COR-L47 (cell line): ENCODE measurements at places on chromosomes 2 and 18.

GRCh38 chr2:102140377-102140776 lies 2.2 kb upstream of the IL1R1 start:
- no peak for DNase-seq

DNA sequence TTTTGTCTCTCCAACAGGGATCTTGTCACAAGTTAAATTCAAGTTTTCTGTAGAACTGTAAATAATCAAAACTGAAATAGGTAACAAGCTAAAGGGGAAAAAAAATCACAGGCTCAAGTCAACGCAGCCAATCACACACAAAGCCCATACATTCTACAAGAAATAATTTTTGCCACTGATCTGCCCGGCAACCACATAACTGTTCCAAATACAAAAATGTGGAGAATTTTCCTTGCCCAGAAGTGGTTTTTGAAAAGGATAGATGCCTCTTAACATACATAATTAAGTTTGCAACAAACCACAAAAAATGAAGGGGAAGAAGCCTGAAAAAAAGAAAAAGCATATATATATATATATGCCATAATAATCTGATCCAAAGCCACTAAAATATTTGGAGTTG lies 60.3 kb downstream of the FARSB start:
- DNase-seq, result no peak

DNA sequence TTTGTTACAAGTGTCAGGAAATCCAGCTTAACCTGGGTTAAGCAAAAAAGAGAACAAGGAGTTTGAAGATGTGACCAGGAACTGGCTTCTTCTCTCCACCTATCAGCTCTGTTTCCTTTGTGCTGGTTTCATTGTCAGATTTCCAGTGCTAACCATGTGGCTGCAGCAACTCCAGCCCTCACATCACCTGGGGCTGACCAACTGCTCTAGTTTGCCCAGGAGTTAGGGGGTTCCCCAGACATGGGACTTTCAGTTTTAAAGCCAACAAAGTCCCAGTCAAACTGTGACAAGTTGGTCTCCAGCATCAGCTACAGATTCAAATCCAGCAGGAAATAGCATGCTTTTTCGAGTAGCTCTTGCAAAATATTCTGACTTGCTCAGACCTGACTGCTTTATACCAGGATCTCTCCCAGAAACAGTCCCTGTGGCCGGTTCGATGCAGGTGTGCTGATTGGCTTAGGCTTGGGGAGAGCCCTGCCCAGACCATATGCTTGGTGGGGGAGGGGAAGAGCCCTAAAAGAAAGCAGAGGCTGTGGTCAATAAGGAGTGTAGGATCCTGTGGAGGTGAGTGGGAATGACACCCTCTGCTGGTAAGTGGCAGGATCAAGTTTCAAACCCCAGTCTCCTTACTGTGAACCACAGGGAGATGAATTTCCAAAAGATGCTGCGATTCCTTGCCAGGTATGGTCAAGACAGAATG lies 49.5 kb downstream of the KCNE4 start:
- no peak for DNase-seq

DNA sequence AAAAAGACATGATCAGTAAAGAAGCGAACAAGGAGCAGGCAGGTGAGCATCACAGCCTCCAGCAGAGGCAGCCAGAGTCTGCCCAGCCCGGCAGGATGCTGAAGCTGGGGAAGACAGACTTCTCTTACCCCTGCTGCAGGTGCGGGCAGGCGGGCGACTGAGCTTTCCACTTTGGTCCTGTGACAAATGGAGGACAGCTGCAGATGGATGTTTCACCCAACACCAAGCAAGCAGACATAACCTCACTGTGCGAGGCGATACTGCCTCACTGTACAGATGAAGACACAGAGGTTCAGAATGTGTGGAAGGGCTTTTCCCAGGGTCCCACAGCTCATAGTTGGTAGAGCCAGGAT lies 251.0 kb downstream of the AFF3 start:
- no peak for DNase-seq
